ENCODE measurements at places on chromosomes 7 and 10.

DNA sequence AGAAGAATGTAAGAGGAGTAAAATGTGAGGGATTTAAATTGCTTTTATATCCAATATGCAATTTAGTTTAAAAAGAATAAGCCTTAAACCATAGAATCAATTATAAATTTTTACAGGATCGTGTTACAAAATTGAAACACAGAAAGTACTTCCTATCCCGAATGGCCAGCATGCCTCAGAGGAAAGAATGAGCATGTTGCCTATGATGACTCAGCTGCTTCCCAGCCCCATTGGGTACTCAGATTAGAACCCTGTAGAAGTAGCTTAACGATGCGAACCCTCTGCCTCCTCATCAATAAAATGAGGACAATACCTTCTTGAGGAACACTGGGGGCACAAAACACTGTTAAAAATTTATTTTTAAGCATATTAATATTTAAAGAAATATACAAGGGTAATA is 113.4 kb upstream of the CDK1 start:
- DNase-seq = no peak

GRCh38 chr10:102627736-102628293 is 16.5 kb upstream of the TRIM8 start:
- peak; percentile 71 for DNase-seq

- peak; percentile 4 for DNase-seq
Measured at GRCh38 chr7:128672927-128673517, 930 bp downstream of the GARIN1A start.

DNA sequence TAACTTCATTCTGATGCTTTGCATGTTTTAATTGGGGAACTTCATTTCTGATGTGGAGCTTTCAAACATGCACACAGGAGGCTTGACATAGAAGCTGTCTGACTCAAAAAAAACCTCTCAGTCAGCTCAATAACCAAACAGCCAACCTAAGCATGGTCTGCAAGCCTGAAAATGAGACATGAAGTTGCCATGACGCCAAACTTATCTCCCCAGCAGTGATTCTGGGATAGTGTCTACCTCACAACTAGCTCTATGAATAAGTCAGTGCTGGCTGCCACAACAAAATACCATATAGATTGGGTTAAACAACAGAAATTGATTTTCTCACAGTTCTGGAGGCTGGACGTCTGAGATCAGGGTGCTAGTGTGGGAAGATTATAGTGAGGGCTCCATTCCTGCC is 244.2 kb downstream of the CCDC3 start:
- DNase-seq = no peak

GRCh38 chr10:103653581-103654037 is 160.1 kb downstream of the NEURL1 start:
- DNase-seq = no peak

DNA sequence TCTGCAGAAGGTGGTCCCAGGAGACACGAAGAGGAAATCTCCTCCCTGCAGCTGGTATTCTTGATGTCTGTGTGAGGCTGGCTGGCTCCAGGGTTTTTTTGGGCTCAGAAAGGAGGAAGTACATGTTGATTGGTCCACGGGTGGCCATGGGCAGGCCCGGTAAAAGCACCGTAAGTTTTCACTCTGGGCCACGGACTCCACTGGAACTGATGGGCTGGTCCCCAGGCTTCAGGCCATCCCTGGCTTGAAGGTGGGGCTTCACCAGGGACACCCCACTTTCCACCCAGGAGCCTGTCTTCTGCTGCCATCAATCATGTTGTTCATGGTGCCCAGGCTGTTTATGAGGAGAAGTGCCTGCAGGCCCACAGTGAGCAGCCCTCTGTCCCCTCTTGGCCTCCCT is 736.8 kb downstream of the PCDH15 start:
- DNase-seq = no peak

GRCh38 chr7:105567821-105568220 is 13.5 kb downstream of the EFCAB10 start:
- DNase-seq = no peak

DNA sequence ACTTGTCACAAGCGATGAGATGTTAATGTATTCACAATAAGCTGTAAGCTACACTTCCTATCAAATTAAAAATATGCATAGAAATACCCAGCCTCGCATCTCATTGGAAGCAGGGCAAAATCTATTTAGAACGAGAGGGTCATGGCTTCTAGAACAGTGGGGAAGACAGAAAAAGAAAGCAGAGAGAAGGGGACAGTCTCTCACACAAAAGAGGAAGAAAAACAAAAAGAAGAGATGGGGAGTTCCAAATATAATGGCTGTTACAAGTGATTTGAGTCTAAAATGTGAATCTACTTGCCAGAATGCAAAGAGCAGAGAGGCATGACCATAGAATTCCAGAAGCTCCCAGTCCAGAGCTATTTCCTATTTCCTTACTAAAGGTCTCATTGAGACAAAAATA is 13.8 kb downstream of the LRRN3 start:
- no peak for DNase-seq

GRCh38 chr7:76077435-76077834 is 29.5 kb downstream of the MDH2 start:
- DNase-seq = no peak

GRCh38 chr10:33295851-33296250 is 38.6 kb downstream of the NRP1 start:
- DNase-seq = no peak

DNA sequence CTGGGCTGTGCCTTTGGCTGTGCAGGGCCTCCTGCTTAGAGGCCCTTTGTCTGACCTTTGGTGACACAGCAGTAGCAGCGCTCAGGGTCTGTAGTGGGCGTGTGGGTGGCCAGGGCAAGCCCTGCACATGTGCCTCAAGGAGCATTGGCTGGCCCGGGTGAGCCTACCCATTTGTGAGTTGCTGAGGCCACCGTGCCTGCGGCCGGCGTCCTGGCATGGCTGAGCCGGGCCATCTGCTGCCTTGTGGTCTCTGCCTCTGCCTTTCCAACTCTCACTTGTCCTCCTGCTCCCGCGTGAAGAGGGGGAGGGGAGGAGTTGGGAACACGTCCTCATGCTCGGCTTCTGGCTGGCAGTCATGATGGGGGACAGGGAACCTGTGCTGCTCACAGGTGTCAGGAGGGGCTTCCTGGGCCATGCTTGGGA is 9.2 kb upstream of the ORAI2 start:
- DNase-seq = no peak

GRCh38 chr10:10492420-10492819 is 525.3 kb upstream of the CELF2 start:
- DNase-seq = no peak

- no peak for DNase-seq
Measured at GRCh38 chr7:29354340-29354739, 159.8 kb downstream of the CHN2 start.

- DNase-seq = no peak
Measured at GRCh38 chr7:41544241-41544640, 158.6 kb downstream of the INHBA start.

- no peak for DNase-seq
Measured at GRCh38 chr10:8889538-8889937, 835.0 kb downstream of the GATA3 start.

DNA sequence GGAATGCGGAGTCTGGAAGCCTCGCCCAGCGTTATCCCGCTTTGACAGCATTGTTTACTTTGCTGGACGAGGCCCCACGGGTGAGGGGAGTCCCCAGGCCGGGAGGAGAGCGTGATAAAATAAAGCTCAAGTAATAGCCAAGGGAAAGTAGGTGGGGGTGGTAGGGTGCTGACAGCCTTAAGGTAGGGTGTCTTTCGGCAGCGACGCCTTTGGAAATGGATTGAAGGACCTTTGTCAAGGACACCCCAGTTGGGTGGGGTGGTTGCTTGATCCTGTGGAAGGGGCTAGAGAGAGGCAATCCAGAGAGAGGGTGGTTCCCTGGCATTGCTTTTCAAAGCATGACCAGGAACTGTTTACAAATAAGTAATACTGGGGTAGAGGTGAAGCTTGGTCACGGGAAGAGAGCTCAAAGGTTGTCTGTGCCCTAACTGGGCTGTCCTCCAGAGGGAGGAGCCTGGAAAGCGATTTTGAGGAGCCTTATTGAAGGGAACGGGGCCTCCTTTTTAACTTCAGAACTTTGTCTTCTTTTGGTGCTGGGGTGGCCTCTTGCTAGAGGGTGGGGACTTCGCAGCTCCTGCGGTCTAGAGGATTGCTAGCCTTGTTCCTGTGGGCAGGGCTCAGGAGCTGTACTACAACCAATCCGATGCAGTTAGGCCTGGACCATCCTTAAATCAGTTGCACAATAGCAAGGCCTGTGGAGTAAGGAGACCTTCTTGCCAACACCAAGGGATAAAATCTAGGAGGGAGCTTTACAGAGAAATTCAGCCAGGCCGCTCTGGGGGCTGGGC is 1.3 kb downstream of the EIF4EBP2 start:
- peak; percentile 68 for DNase-seq

- no peak for DNase-seq
Measured at GRCh38 chr7:50627824-50628361, 62.7 kb upstream of the DDC start.

- no peak for DNase-seq
Measured at GRCh38 chr10:59748834-59749233, 4.4 kb downstream of the MRLN start.

- no peak for DNase-seq
Measured at GRCh38 chr10:72852508-72852907, 41.0 kb upstream of the OIT3 start.

DNA sequence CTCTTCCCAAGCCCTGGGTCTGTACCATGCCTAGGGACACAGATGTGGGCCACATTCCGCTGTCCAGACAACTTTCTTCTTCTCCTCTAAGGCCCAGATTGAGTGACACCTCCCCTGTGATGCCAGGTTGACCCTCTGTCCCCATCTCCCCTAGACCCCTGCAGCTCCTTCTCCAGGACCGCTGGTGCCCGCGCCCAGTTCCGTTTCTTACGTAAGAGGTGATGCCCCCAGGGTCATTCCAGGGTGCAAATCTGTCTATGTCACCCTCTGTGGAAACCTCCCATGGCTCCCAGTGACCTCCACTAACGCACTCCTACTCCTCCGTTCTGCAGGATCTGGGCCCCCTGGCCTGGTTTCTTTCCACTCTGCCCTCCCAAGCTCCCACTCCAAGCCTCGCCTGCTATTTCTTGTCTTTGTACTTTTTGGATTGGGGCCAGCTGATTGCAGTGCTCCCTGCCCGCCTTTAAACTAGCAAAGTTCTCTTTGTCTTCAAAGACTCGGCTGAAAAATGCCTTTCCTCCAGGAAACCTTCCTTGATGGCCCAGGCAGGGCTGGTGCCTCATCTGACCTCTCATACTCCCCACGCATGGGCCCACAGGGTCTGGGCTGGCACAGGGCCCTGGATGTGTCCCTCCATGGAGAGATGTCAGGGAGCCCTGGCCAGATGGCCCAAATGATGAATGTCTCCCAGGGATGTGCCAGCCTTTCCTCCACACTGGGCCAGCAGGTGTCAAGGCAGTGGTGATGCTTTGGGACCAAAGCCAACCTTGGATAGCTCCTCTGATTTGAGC is 21.3 kb upstream of the ELN start:
- DNase-seq = no peak

DNA sequence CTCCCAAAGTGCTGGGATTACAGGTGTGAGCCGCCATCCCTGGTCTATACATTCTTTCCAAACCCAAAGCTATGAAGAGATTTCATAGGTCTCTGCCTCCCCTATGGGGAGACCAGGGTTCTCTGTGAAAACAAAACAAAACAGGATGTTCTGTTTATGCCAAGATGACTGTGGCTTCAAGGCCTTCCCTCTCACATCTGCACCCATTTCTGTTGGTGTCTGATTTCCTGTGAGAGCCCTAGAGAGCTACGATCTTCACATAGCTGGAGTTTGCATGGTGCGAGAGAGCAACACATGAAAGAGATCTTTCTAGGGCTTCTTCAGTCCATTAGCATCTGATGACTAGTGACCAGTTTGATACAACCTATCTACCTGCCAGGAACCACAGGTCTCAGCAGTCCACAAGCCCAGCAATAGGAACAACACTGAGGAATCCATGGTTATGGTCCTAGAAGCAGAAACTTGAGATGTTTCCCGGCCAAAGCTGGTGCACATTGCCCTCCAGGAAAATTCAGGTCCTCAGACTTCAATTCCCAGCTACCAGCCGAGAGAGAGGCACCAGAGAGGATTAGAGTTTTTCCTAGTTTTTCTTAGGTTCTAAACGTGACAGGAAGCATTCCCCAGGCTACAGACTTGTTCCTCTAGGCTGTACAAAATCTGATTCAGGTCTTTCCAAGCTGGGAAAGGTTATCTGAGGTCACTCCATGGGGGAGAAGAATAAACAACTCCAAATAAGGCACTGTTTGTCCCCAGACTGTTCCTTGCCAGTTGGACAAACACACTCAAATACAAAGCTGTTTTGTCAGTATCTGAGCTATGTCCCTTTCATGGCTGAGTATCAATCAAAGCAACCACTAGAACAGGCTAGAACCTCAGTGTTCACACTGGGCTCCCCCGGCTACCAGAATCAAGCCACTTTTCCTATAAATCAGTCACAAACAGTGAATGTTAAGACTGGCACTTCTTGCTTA is 259.7 kb downstream of the CALN1 start:
- DNase-seq = peak; percentile 98

- DNase-seq = no peak
Measured at GRCh38 chr7:37604078-37604477, 79.5 kb upstream of the GPR141 start.

DNA sequence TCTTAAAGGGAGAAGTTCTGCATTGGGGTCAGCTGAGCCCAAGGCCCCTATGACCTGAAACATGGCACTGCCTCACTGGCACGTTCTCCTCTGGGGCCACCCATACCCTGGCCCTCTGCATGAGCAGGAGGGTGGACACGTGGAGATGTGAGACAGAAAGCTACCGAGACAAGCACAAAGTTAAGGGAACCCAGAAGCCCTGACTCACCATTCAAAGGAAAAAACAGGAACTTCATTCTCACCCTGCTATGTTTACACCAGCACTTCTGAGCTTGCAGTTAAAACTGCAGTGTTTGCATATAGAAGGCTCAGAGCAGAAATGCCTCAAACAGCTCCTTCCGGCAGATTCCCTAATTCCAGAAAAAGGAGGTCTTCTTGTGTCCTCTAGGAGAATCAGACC is 41.7 kb downstream of the DENND11 start:
- DNase-seq = peak; percentile 70

DNA sequence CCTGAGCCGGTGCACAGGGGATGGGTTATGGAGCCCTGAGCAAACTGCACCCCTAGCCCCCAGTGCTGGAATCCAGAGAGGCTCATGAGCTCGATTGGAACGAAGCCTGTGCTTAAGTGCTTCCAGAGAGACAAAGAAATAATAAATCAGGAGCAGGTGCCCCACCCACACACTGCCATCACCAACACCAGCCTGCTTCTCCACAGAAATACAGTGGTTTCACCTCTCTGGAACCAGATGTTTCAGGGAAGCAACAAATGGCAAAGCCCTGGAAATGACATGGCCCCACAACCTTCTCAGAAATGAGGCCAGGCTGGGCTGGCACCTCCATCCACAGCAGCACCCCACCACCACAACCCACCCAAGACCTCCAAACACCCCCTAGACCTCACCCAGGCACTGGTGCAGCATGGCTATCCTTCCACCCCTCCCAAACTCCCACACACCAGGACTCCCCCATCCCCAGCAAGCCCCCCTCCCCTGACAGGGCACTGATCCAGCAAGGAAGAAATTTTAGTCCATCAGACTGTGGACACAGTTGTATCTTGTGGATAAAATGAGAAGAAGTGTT is 4.1 kb upstream of the SLC18A3 start:
- no peak for DNase-seq
